Activated CD8-positive, alpha-beta T cell treated with anti-CD3 and anti-CD28 coated beads, Interleukin-2, amount 10 ng/mL, durations not matched to agents 7 days and 5 days (primary cell): ENCODE measurements at places on chromosomes 7 and 10.
A peak's percentile ranks its signal among the peaks of the same experiment; 100 is the strongest.

GRCh38 chr7:99693427-99694200, 13.8 kb upstream of the CYP3A5 start:
- H3K4me1 ChIP-seq: no peaks in the 10 kb centered on the region
- H3K4me3 ChIP-seq: no peak overlapping the region
- no peak for DNase-seq
- no peaks in the 10 kb centered on the region for H3K27me3 ChIP-seq
- peaks cover 2% of the 10 kb centered on the region for H3K36me3 ChIP-seq

DNA sequence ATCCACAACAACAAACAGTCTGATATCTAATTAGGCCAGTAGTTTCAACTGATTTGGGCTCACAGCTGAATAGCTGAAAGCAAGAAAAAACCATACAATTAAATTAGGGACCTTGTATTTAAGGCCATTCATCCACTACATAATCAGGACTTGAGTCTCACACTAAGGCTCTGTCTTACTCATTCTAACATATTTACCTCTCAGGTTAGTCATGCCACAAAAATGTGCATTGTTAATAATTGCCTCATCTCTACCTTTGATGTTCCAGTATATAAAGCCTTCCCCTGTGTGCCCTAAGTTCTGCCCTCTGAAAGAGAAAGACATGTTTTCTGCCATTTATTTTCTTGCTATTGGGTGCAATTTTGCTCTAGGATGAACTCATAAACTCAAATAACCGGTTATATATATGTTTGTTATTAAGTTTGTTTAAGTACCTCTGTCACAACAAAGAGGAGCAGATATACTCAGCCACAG, 5.3 kb upstream of the C1GALT1 start:
- no peaks in the 10 kb centered on the region for H3K27me3 ChIP-seq
- no peak overlapping the region for H3K4me3 ChIP-seq
- H3K36me3 ChIP-seq: peaks cover 34% of the 10 kb centered on the region
- DNase-seq: no peak
- no peak overlapping the region for H3K27ac ChIP-seq

GRCh38 chr10:132958883-132959558, 16.7 kb upstream of the CFAP46 start:
- H3K4me3 ChIP-seq: no peak overlapping the region
- peaks cover 11% of the 10 kb centered on the region for H3K27me3 ChIP-seq
- H3K4me1 ChIP-seq: peaks cover 21% of the 10 kb centered on the region
- no peak overlapping the region for H3K27ac ChIP-seq
- H3K36me3 ChIP-seq: no peaks in the 10 kb centered on the region
- DNase-seq: no peak

GRCh38 chr10:74635655-74636054, 190.7 kb upstream of the KAT6B start:
- no peak overlapping the region for H3K4me3 ChIP-seq
- no peaks in the 10 kb centered on the region for H3K27me3 ChIP-seq
- no peaks in the 10 kb centered on the region for H3K4me1 ChIP-seq
- H3K27ac ChIP-seq: no peak overlapping the region
- no peak for DNase-seq

- peaks cover 54% of the 10 kb centered on the region for H3K27me3 ChIP-seq
- H3K27ac ChIP-seq: no peak overlapping the region
- H3K4me3 ChIP-seq: peak overlapping the region; percentile 53
- H3K4me1 ChIP-seq: peaks cover 16% of the 10 kb centered on the region
- DNase-seq: no peak
Observed at GRCh38 chr7:140639366-140640053, 1.1 kb downstream of the DENND2A start.

DNA sequence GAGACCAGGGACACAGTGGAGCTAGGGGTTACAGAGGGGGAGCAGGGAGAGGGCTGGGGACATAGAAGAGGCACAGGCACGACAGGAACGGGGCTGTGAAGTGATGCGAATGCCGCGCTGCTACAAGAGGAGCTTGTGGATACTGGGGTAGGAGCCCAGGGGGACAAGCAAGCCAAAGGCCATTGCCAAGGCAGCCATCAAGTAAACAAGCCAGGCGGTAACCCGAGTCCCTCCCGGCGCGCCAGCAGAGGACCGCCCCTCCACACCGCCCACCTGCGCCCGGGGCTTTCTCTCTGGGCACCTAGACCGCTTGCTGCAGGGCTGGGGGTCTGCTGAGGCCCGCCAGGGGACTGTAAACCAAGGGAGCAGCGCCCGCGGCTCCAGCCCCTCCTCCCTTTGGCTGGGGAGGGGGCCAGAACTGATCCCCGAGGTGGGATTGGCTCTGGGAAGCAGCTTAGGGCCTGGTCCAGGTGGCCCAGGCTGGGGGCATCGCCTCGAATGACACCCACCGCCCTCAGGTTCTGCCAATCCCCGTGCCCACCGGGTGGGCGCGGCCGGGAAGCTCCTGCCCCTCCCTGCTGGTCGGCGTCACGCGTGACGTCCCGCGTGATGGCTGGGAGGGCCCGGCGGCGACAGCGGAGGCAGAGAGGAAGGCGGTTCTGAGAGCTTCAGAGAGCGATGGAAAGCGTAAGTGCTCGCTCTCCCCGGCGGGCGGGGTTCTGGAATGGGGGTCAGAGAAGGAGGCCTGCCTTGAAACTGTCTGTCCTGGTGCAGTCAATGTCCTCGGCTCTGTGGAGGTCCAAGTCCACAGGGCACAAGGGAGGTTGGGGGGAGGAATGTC, 982 bp downstream of the SFXN3 start:
- H3K27me3 ChIP-seq: peaks cover 17% of the 10 kb centered on the region
- H3K4me1 ChIP-seq: peaks cover 20% of the 10 kb centered on the region
- H3K27ac ChIP-seq: peak overlapping the region; percentile 93
- DNase-seq: peak; percentile 85
- peaks cover 13% of the 10 kb centered on the region for H3K36me3 ChIP-seq
- H3K4me3 ChIP-seq: peak overlapping the region; percentile 79

- H3K27me3 ChIP-seq: peaks cover 9% of the 10 kb centered on the region
- H3K4me3 ChIP-seq: no peak overlapping the region
- peak; percentile 24 for DNase-seq
Observed at GRCh38 chr10:23157691-23158369, 34.3 kb upstream of the PTF1A start.

- H3K36me3 ChIP-seq: no peaks in the 10 kb centered on the region
- H3K4me1 ChIP-seq: no peaks in the 10 kb centered on the region
- H3K4me3 ChIP-seq: no peak overlapping the region
- DNase-seq: no peak
- H3K27ac ChIP-seq: no peak overlapping the region
- H3K27me3 ChIP-seq: peaks cover 10% of the 10 kb centered on the region
Observed at GRCh38 chr7:86942081-86942480, 117.4 kb downstream of the ELAPOR2 start.

- no peaks in the 10 kb centered on the region for H3K36me3 ChIP-seq
- no peak overlapping the region for H3K27ac ChIP-seq
- H3K4me3 ChIP-seq: peak overlapping the region; percentile 77
Observed at GRCh38 chr7:69598487-69599285, 411 bp downstream of the AUTS2 start.

DNA sequence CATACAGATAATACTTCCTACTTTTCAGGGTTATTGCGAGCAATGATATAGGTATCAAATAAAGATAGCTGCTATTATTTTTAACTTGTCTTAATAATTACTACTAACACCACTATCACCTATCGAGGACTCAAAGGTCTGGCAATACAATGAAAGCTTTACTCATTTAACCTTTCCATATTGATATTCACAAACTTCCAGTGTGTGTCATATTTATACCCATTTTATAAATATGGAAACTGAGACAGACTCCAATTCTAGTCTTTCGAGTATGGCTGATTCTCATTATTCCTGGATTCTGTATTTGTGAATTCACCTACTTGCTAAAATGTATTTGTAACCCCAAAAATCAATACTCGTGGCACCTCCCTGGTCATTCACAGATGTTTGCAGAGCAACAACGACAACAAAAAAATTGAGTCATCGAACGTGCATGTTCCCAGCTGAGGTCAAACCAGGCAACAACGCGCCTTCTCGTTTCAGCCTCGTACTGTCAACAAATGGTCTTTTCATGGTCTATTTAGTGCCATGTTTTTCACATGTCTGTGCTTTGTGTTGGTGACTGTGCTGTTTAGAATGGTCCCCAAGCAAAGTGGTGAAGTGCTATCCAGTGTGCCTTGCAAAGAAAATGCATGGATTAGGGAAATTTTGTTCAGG, 51.7 kb downstream of the SMURF1 start:
- H3K27me3 ChIP-seq: no peaks in the 10 kb centered on the region
- no peak overlapping the region for H3K27ac ChIP-seq
- H3K4me1 ChIP-seq: no peaks in the 10 kb centered on the region

GRCh38 chr7:111029141-111029572, 61.8 kb upstream of the LRRN3 start:
- peak overlapping the region; percentile 32 for H3K4me3 ChIP-seq
- peak overlapping the region; percentile 72 for H3K27ac ChIP-seq
- no peak for DNase-seq
- H3K27me3 ChIP-seq: no peaks in the 10 kb centered on the region

GRCh38 chr7:14199336-14199735, 209.9 kb upstream of the ETV1 start:
- H3K27ac ChIP-seq: no peak overlapping the region
- H3K4me1 ChIP-seq: no peaks in the 10 kb centered on the region
- no peaks in the 10 kb centered on the region for H3K27me3 ChIP-seq
- no peak overlapping the region for H3K4me3 ChIP-seq
- no peak for DNase-seq

DNA sequence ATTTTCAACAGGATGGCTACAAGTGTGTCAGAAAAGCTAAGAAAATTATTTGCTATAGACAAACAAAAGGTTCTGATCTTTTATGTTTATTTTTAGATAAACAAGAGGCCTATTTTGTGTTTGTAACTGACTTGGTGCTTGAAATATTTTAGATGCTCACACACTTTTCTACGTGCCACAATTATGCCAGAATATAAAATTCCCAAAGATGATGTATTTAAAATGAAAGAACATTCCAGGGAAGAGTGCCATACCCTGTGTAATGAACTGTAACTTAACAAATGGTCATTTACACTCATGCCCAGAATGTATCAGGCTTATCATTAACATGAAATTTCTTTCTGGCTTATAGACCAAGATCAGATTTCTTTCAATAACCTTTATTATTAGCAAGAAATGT, 144.9 kb upstream of the MTPN start:
- no peaks in the 10 kb centered on the region for H3K4me1 ChIP-seq
- DNase-seq: no peak
- H3K27ac ChIP-seq: no peak overlapping the region

DNA sequence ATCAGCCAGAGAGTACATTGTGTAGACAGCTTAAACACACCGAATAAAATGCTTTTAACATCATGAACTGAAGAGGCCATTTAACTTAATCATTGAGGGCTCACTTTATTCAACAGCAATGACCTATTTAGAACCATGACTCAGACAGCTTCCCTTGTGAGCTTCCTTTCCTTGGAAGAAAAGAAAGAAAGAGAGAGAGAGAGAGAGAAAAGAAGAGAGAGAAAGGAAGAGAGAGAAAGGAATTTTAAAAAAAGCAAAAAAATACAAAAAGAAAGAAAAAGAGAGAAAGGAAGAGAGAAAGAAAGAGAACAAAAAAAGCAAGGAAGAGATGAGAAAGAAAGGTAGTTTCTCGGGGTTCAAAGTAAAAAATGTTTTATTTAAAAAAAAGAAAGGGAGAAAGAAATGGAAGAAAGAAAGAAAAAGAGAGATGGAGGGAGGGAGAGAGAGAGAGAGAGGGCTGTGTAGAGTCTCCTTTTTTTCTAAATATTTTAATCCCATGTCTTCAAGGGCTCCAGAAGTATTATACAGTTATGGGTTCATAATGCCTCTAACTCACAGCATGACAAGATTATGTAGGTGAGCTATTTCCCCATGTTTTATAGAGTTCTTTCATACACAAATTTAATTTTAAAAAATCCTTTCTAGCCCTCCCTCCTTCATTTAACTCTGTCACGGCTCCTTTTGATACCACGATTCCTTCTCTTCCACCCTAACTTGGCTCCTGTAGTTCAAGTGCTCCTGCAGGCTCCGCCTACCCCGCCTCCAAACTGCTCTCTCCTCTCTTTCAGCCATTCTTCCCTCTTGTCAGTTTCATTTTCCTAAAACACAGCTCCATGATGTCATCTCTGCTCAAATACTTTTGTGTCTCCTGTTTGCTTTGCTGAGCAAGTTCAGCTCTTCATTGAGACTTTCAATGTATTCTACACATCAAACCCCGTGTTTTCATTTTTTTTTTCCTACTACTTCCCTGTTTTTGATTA, 85.5 kb downstream of the PRTFDC1 start:
- no peak overlapping the region for H3K27ac ChIP-seq
- peaks cover 4% of the 10 kb centered on the region for H3K36me3 ChIP-seq
- H3K27me3 ChIP-seq: no peaks in the 10 kb centered on the region
- no peak overlapping the region for H3K4me3 ChIP-seq

DNA sequence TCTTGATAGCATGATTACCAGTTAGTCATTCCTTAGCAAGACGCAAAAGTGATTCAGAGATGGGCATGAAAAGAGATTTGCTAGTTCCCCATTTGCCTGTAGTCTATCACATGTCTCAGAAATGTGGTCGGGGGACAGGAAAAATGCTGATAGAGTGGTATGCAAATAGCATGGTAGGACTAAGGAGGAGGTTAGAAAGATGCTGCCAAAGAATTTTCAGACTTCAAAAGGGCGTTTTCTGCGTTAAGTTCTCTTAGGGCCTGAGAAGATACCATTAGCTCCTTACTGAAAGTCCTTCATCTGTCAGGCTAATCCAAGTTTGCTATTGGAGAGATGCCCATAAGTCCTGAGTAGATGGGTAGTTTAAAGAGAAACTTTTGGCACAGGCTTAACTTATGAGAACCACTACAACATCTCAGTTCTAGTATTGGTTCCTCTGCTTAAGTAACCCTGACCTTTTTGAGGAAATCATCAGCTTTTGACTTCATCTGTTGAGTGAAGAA, 2.7 kb downstream of the CALD1 start:
- no peak overlapping the region for H3K4me3 ChIP-seq
- H3K27ac ChIP-seq: no peak overlapping the region
- H3K4me1 ChIP-seq: no peaks in the 10 kb centered on the region
- H3K36me3 ChIP-seq: no peaks in the 10 kb centered on the region
- H3K27me3 ChIP-seq: peaks cover 7% of the 10 kb centered on the region

GRCh38 chr7:32179567-32179966, 109.4 kb upstream of the PDE1C start:
- H3K27me3 ChIP-seq: no peaks in the 10 kb centered on the region
- no peak overlapping the region for H3K4me3 ChIP-seq
- H3K36me3 ChIP-seq: no peaks in the 10 kb centered on the region
- no peak overlapping the region for H3K27ac ChIP-seq
- H3K4me1 ChIP-seq: no peaks in the 10 kb centered on the region

DNA sequence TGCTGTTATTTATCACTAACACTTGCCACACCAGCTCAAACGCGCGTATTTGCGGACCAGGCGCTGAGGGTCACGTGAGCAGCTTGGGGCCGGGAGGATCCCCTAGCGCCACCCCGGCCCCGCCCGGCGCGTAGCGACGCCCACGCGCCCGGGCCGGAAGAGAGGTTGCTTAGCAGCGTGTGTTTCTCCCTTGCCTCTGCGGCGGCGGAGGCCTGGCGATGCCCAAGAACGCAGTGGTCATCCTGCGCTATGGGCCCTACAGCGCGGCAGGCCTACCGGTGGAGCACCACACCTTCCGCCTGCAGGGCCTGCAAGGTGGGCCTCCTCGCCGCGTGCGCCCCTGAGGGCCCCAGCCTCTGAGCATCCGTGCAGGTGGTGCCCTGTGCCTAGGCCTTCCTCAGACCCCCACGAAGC, at the start of gene C10orf53:
C10orf53 (plus strand) TSS at position 172 of the 414 bp plus-strand sequence; CDS start at position 219, 47 bp downstream.
- H3K36me3 ChIP-seq: no peaks in the 10 kb centered on the region
- no peaks in the 10 kb centered on the region for H3K4me1 ChIP-seq
- peaks cover 43% of the 10 kb centered on the region for H3K27me3 ChIP-seq
